CD4-positive, alpha-beta T cell treated with Interleukin-15 for 4 hours (primary cell): ENCODE measurements at places on chromosomes 13 and 19.

- no peak for DNase-seq
Measured at GRCh38 chr13:28654276-28654675, 4.7 kb upstream of the POMP start.

DNA sequence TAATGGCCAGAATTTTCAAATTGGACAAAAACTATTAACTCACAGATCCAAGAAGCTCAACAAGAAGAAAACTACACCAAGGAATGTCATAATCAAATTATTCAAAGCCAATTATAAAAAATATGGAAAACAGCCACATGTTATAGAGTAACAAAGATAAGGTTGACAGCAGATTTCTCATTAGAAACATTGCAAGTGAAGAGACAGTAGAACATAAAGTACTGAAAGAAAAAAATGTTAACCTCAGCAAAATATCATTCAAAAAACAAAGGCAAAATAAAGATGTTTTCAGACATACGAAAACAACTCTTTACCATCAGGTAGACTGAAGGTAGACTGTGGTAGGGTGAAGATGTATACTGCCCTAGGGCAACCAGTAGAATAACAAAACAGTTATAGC is 83.4 kb downstream of the KCNRG start:
- no peak for DNase-seq

DNA sequence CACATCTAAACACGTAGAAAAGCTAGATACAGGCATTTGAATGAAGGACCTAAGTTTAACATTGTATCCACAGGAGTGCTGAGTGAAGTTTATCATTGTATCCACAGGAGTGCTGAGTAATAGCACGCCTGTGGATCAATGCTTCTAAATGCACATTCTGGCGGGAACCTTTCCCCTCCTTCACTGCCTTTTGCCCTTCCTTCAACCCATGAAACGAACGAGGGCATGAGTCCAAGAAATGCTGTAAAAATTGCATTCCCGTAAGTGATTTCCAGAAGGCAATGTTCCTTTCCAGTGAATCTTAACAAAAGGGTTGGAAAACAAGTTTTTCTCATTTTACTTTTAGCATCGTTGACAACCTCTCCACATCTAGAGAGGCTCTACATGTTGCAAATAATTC is 88.1 kb downstream of the ZDHHC20 start:
- DNase-seq = no peak

GRCh38 chr13:27279506-27279905 is 8.9 kb downstream of the RASL11A start:
- no peak for DNase-seq
